ENCODE measurements at places on chromosomes 4 and X.
A peak's percentile ranks its signal among the peaks of the same experiment; 100 is the strongest.

DNA sequence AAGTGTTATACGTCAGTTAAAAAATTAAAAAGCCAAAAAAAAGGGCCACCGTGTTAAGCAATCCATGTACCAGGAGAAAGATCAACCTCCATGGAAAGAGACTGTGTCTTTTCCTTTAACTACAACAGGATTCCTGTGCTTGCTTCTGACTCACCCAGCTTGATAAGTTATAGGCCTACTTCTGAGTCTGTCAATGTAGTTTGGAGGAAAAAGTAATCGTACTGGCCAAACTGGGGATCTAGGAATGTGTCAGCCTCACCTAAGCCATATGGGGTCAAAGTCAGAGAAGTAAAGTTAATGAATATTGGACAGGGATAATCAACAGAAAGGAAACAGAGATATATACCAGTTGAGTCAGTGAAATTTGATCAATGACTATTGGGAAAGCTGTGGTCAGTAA lies 470.8 kb upstream of the SLIT2 start:
- no peak for DNase-seq

GRCh38 chrX:1249101-1249887 lies 19.3 kb upstream of the CSF2RA start:
- no peak for DNase-seq

DNA sequence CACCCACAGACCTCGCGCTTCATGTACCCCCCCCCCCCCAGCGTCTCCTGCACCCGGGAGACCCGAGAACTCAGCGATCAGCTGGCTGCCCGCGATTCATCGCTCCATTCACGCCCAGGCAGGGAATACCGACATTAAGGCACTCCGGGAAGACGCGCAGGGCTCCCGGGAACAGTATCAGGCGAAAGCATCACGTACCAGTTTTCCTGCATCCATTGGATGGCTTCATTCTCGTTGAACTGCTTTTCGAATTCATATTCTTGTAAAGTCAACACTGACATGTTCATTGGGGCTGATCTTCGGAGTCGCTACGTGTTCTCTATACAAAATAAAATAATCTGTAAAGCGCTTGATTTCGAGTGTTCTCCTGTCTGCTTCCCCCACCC lies 373 bp downstream of the ELOVL6 start:
- no peak for DNase-seq

GRCh38 chr4:675036-675882 lies 917 bp downstream of the MYL5 start:
- DNase-seq, result no peak

DNA sequence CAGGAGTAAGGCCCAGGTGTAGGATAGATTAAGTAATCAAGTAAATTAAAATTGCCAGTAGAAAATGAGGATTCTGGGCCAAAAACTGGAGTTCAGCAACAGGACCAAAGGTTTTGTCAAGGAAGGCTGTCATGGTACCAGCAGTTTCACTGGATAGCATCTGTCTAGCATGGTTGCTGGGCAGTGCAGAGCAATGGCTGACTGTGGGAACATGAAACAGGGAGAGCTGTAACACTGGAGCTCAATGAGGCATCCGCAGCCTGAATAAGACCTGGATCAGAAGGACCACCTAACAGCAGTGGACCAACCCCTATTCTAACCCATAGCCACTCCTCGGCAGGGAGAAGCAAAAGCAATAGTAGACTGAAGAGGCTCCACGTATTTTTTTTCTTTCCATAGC lies 132.4 kb downstream of the ATOH1 start:
- DNase-seq, result no peak

DNA sequence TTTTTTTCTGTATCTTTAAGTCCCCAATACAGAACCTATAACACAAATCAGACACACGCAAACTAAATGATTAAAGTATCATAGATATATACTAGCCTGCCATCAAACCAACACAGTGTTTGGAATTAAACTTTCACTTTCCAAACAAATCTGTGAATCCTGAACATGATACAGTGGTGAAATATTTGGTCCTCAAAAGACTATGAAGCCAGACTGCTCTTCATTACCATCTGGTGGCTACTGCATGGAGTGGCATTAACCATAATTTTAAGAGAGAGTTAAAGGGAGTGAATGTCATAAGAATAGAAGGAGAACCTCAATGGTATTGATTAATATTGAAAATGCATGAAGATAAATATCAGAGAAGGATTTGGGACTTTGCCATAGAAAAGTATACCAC lies 9.2 kb upstream of the GABRA4 start:
- DNase-seq, result no peak

GRCh38 chr4:66728280-66728679 lies 817.0 kb downstream of the CENPC start:
- DNase-seq, result no peak

DNA sequence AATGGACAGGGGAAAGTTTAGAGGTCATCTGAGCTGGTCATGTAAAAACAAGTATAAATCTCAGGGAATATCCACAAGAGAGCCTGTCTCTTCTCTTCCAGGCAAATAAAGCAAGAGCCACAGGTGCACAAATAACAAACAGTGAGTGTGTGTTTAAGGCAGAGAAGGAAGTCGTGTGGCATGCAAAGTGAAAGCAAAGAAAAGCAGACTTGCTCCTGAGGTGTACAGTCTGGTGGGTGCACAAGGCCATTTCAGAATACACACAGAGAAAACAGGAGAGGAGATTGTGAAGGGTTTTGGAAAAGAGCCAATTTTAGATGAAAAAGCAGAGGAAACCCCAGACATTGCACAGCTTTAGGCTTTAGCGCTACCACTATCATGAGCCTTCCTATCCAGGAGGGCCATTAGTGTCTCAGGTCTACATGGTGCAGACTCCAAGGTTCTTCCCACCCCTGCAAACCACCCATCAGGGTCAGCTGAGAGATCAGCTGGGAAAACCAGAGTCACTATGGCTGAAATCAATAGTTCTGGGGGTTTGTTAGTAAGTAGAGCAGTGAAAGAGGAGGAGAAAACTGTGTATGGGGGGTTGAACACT lies 355.8 kb downstream of the KLHL4 start:
- DNase-seq, result no peak

- no peak for DNase-seq
Measured at GRCh38 chr4:5474756-5475155, 233.6 kb downstream of the EVC2 start.

- peak; percentile 7 for DNase-seq
Measured at GRCh38 chr4:9898596-9899305, 117.3 kb downstream of the DRD5 start.

DNA sequence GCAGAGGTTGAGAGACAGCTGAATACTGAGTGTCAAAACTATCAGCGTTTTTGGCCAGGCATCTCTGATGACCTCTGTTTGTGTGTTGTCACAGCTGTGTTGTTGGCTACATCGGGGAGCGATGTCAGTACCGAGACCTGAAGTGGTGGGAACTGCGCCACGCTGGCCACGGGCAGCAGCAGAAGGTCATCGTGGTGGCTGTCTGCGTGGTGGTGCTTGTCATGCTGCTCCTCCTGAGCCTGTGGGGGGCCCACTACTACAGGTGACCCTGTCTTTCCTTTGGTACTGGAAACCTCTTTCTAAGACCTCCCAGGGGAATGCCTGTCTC lies 86.9 kb downstream of the EGF start:
- DNase-seq, result no peak

DNA sequence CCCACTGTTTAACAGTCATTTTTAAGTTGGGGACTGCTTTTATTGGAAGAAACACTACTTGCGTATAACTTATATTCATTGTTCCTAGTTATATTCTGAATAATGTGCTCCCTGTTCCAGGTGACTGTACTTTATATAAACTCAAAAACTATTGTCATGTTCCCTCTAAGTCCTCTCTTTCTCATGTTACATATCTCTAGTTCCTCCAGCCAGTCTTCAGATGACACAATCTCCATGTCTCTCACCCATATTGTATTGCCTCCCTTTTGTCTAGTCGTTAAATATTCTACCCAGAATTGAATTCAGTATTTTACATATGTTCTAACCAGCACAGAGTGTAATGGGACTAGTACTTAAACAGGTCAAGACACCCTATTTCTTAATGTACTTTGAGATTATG lies 5.3 kb downstream of the VAMP7 start:
- DNase-seq, result no peak

DNA sequence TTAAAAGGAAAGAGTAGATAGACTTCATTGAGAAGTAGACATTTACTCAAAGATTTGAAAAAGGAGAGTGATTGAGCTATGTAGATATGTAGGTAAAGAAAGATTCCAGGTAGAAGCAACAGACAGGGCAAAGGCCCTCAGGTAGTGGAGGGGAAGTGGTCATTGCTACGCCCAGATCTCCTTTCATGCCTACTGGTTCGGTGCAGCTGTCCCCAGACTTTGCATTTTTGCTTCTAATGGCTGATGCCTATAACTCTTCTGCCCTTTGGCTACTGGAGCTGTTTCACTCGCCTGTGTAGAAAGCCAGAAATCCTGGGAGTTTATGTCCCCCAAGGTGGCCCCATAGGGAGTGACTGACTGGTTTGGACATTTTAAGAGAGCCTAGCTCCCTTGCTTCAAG lies 16.9 kb upstream of the ARMCX2 start:
- DNase-seq, result no peak

GRCh38 chrX:19911784-19912183 lies 24.4 kb upstream of the SH3KBP1 start:
- DNase-seq, result no peak

DNA sequence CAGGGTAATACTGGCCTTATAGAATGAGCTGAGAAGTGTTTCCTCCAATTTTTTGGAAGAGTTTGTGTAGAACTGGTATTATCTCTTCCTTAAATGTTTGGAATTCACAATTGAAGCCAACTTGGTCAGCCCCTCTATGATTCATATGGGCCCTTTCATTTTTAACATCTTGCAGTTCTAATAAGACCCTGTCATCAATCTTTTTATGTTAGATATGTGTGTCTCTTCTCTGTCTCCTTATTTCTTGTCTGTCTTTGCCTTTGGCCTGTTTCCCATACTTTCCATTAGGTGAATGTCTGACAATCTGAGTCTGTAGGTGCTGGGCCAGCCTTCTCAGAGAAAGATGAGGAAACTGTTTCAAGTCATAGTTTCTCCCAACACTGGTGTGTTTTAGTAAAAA lies 88.7 kb downstream of the SLC16A2 start:
- no peak for DNase-seq

- no peak for DNase-seq
Measured at GRCh38 chr4:83036991-83037665, 2.1 kb downstream of the COPS4 start.

DNA sequence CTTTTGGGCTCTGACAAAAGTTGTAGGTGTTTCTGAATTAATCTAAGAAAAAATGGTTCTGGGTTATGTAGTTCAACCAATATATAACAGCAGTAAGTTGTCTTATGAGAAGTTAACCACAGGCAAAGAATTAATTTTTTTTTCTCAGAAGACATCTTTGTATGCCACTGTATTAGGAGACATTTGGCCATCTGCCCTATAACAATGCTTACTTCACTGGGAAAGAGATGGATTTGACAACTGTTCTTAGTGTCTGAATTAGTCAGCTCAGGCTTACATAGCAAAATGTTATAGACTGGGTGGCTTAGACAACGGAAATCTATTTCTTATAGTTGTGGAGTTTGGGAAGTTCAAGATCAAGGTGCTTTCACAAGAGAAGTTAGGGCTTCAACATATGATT lies 508.1 kb downstream of the STIM2 start:
- DNase-seq, result no peak

DNA sequence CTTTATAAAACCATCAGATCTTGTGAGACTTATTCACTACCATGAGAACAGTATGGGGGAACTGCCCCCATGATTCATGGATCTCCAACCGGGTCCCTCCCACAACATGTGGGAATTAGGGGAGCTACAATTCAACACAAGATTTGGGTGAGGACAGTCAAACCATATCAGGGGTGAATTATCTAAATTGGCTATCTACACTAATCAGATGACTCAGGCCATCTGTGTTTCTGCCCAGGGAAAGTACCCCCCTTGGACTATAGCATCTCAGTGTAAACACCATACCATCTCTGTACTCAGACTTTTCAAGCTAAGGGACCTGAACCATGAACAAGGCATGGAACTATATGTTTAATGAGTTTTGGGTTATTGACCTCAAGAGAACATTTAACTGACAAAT lies 76.8 kb downstream of the LNX1 start:
- DNase-seq, result no peak

- no peak for DNase-seq
Measured at GRCh38 chr4:2595436-2595835, 59.0 kb downstream of the FAM193A start.

GRCh38 chr4:141002323-141002805 lies 130.9 kb downstream of the RNF150 start:
- DNase-seq, result no peak

- no peak for DNase-seq
Measured at GRCh38 chr4:132195176-132195575, 953.9 kb upstream of the PCDH10 start.

GRCh38 chr4:119110121-119110520 lies 25.5 kb upstream of the MYOZ2 start:
- DNase-seq, result no peak

DNA sequence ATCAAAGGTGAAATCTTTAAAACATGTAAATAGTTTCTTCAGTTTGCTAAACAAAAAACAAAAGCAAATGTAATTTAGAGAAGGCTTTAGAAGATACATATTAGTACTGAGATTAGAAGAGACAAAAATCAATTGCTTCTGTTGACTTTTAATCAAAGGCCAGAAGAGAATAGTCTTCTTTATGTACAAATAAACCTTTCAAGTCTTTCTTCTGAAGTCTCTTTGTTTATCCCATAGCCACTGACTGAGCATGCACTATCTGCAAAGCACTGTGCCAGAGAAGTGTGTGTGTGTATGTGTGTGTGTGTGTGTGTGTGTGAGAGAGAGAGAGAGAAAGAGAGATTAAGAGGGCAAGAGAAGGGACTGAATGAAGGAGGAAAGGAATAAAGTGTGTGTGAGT lies 198.4 kb downstream of the GLUD2 start:
- no peak for DNase-seq

DNA sequence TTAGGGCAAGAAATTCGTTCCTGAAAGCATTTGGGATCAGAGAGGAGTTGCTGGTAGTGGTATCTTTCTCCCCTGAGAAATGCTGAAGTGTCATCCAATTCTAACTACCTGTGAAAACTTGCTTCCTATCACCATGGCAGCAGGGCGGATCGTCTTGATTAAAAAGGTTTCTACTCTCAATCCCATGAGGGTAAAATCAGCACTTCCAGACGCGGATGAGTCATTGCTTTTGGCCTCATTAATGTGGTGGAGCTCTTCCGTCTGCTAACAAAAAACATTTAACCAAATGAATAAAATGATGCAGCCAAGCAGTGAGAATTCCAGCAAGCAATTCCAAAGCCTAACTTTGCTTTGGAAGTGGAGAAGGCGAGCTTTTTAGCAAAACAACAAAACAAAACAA lies 325.6 kb downstream of the CAMK2D start:
- peak; percentile 53 for DNase-seq
